ENCODE measurements at places on chromosomes 4 and X.

DNA sequence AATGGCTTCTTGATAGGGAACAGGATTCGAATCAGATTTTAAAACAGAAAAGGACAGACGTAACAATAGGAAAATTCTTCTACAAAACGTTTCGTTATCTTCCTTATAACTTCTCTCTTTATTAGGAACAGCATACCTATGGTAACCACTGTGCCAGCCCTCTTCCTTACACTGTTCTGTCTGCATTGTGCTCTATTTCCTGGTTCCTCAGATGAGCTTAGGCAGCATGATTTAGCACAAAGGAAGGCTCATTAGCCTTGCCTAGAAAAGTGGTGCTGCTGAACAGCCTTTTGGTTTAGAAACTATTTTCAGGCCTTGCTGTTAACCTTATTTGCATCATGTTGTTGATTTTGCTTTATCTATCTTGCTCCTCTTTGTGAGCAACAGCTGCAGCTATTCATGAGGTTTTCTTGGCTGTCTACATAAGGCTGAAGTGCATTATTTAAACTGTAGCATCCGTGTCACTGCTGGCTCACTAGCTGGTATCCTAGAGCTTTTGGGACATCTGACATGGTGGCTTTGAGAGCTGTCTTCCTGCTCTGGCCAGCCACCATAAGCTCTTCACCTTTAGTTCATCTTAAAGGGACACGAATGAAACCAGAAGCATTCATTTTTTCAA lies 69.9 kb upstream of the NRK start:
- DNase-seq: no peak

GRCh38 chr4:163967263-163967662 lies 472.8 kb downstream of the TMA16 start:
- no peak for DNase-seq

DNA sequence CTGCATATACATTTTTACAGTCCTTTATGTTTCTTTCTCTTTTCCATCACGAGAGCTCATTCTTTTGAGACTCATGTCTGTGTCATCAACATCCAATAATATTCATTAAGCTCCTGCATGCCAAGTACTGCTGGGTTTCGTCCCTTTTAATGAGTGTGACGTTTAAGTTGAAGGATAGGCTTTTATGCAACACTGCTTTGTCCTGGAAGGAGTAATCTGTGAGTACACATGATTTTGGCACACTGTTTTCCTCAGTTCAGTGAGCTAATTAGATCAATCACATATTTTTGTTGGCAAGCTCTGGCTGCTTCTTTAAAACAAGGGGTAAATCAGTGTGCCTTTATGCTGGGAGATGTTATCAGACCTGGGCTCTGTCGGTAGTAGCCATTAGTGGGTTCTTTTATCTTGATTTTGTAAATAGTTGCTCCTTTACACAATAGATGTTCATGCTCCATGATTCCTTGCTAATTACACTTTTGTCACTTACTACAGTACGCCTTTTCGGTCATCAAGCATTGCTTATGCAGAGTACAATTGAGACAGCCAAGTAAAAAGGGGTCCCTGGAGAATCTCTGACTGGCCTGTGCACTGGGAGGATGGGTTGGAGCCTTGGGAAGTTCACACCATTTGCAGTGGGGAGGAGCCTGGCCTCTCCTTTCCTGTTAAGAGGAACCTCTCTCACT lies 132.6 kb downstream of the FHIP1A start:
- peak; percentile 78 for DNase-seq

GRCh38 chr4:39036172-39036571 lies 4.0 kb upstream of the TMEM156 start:
- DNase-seq: no peak

DNA sequence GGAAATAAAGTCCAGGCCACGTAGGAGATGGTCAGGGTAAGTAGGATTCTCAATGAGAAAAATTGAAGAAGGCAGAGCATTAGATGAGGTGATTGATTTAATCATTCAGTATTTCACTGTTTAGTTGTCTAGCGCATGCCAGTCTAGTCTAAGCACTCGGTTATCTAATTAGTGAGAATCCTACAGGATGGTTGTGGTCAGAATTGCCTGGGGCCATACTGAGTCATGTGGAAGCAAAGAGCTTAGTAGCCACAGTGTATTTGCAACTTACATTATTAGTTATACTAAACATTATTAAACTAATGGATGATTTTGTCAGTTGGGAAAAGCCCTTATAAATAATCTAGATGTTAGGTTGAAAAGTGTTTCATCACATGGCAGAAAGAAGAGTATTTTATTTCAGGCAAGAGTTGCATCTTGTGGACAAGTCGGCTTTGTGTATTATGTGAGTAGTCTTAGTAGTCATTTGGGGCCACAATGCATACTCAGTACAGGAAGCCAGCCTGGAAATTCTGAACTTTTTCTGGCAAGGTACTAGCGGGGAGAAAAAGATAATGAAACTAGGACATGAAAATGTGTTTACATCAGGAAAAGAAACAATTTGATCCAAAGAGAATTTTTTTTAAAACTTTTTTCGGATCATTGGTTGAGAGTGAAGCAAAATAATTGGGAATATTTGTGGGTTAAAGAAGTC lies 31.9 kb downstream of the CPEB2 start:
- DNase-seq: no peak

GRCh38 chr4:56406151-56406550 lies 18.9 kb upstream of the AASDH start:
- no peak for DNase-seq

DNA sequence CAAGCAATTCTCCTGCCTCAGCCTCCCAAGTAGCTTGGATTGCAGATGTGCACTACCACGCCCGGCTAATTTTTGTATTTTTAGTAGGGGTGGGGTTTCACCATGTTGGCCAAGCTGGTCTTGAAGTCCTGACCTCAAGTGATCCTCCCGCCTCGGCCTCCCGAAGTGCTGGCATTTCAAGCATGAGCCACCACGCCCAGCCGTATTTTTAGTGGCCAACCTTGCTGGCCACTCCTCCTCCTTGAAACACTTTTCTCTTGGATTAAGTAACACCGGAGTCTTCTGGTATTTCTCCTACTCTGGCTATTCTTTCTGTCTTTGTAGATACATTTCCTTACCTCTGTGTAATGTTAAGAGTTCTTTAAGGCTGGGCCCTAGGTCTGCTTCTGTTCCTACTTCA lies 11.1 kb upstream of the RPL39 start:
- no peak for DNase-seq

DNA sequence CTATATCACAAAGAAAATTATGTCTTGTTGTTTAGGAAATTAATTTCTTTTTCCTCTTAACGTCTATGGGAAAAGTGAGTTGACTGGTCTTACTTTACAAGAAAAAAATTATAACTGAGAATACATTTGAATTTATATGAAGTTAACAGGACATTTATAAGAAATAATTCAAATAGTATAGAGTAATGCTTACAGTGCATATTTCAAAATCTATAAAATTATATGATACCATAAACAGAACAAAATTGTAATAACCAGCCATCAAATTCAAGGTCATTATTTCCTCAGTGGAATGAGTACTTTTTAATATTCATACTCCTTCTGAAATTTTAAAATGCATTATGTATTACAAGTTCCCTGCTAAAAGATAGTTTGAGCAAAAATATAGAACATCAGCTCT lies 884.5 kb downstream of the TECRL start:
- no peak for DNase-seq

GRCh38 chr4:71383984-71384383 lies 45.2 kb downstream of the SLC4A4 start:
- DNase-seq: no peak

GRCh38 chr4:24933684-24934275 lies 20.9 kb upstream of the CCDC149 start:
- no peak for DNase-seq

DNA sequence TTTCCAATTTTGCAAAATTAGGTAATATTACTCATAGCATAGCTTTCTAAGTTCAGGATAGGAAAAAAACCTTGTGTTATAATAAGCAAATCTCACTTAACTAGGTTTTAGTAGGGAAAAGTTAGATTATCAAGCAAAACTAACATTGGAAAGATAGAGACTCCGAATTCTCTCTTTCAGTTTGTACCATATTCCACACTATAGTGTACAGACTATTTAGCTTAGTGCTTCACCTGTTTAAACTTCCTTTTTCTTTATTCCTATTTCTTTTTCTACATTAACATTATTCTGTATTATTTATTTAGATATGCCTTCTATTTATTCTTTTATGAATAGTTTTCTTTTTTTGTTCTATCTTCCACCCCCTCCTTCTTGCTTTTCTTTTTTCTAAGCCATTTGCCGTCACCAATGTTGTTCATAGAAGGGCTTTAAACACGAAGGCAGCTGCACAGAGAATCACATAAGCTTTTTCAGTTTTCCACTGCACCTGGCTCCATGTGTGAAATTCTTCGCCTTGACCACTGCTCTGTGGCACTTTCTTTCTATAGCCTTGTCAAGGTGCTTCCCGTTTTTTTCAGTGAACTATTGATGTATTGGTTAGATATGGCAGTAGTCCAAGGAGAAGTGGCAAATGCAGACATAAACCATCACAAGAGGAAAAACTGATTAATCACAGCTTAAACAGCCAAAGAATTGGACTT lies 8.5 kb downstream of the PCDH10 start:
- DNase-seq: no peak

GRCh38 chr4:954211-955020 lies 19.0 kb downstream of the DGKQ start:
- no peak for DNase-seq

GRCh38 chrX:2782778-2783177 lies 30.9 kb downstream of the XG start:
- no peak for DNase-seq

DNA sequence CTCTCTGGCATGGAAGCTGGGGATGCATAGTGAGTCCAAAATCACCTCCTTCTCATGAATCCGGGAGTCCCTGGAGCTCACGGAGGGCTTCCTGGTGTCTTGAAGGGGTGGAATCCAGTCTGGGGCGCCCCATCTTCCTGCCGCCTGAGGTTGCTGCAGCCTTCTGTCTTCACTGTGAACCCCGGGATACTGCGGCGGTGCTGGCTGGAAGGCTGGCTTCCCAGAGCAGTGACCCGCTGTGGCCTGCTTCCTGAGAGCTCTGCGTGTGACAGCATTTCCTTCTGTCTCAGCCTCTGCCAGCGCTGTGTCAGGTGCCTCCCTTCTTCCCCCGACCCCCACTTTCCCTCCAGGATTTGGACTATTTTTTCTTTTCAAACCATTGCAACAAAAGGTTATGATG lies 98.8 kb upstream of the STOX2 start:
- DNase-seq: no peak

DNA sequence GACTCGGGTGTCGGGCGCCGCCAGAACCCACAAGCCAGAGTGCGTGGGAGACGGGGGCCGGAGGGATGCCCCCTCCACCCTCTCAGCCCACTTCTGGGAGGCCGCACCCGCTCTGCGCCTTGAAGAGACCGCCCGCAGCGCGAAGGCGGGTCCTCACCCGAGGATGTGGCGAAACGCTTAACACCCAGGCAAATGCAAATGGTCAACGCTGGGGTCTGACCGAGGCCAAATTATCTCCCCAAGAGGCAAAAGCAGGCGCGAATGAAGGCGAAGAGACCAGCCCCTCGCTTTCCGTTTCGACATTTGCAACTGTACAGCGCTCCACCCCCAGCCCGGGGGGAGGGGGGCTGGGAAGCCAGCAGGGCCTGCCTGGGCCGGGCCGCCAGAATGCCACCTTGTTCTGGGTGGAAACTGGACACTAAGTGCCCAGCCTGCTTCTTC lies 137.7 kb upstream of the ZIC3 start:
- no peak for DNase-seq

GRCh38 chrX:22795671-22796070 lies 204.1 kb upstream of the DDX53 start:
- DNase-seq: no peak

DNA sequence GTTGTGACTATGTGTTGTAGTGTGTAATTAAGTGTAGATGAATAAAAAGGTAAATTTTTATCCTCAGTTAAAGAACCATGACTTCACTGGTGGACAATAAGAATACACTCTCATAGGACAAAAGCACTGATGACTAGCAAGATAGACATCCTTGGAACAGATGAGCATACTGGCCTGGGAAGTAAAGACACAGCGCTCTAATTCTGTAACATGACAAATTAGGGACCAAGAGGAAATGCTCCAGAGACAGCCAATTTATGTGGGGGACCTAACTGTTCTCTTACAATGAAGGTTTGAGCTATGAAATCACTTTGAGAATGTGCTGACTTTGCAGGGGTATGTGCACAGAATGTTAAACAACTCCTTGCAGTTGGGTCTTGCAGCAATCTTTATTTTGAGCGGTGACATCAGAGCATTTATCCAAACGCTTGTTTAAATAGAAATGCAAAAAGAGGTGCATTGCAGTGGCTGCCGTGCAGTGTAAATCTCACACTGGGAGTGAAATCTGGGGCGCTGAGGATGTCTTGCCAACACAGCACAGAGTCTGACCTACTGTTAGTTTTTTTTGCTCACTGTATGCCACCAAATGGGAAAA lies 109.3 kb downstream of the MAGEC2 start:
- no peak for DNase-seq

- DNase-seq: peak; percentile 1
Observed at GRCh38 chr4:137310166-137310565, 222.1 kb downstream of the PCDH18 start.

- peak; percentile 18 for DNase-seq
Observed at GRCh38 chr4:17957688-17958087, 63.9 kb downstream of the LCORL start.

DNA sequence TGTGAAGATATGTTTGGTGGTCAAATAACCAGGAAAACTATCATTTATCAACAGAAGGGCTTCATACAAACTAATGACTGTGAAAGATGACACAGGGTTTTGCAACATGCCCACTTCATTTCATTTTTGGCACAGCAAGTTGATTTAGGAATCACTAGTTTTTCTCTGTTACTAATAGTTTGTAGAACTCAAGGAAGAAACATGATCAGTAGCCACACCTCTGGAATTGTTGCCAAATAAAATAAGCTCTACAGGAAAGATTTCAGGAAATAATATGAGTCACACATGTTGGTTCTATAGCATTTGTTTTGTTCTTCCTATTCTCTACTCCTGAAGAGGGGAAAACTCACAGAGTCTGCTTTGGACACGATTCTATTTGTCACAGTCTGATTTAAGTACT lies 255.4 kb downstream of the TLL1 start:
- peak; percentile 76 for DNase-seq

GRCh38 chr4:47095884-47096283 lies 64.5 kb downstream of the GABRB1 start:
- DNase-seq: no peak

GRCh38 chr4:36213977-36214376 lies 30.3 kb downstream of the ARAP2 start:
- no peak for DNase-seq

Data from HCEC 1CT (cell line).